HFFc6 (cell line): ENCODE measurements at places on chromosomes 6 and 20. TPM values are rescaled to one million over a fixed set of nuclear protein-coding genes. Genes with fewer than 3 reads are reported as not detected.

TNF gene
- 0.14 to 0.24 TPM in 2 of 3 replicates, not detected in the other for total RNA-seq

TMEM74B gene
- total RNA-seq, result not detected in 3 replicates

ID4 gene
- 7.2 to 10.6 TPM (median 7.9 TPM) in 3 replicates for total RNA-seq

RBM12 gene
- total RNA-seq, result 51.2 to 69.7 TPM (median 64.7 TPM) in 3 replicates

TULP1 gene
- total RNA-seq, result not detected in 3 replicates

ELOVL2 gene
- 0.05 to 0.06 TPM in 2 of 3 replicates, not detected in the other for total RNA-seq

TDP2 gene
- 27.2 to 33.2 TPM (median 29.7 TPM) in 3 replicates for total RNA-seq
